ENCODE measurements at places on chromosomes 12 and 14.

GRCh38 chr14:21169573-21169972, 13.7 kb upstream of the OR5AU1 start:
- no peak for DNase-seq

DNA sequence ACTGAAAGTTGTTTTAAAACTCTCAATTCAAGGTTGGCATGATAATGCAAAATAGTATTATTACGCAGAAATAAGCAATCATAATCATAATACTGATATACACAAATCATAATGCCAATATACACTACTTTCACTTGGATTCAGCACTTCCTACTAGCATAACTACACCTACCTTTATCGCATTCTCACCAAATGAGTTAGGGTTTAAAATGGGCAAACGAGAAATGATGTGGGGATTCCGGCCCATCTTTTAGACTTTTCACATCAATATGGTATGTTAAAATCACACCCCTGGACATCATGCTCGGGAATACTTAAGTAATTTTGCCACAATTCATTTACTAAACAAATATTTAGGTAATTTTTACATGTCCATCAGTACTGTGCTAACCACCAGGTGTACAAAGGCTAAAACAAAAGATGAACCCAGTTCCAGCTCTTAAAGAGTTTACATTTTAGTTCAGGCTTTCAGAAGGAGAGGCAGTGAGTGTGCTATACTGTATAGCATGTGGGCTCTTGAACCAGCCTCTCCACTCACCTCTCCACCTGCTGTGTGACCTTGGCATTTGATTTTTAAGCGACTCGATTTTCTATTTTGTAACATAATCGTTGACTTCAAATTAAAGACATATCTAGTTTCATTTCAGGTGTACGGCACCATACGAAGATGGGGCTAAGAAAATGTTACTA, 1.1 kb upstream of the USP15 start:
- DNase-seq = no peak

GRCh38 chr12:6824901-6825381, 3.3 kb upstream of the P3H3 start:
- DNase-seq = no peak

DNA sequence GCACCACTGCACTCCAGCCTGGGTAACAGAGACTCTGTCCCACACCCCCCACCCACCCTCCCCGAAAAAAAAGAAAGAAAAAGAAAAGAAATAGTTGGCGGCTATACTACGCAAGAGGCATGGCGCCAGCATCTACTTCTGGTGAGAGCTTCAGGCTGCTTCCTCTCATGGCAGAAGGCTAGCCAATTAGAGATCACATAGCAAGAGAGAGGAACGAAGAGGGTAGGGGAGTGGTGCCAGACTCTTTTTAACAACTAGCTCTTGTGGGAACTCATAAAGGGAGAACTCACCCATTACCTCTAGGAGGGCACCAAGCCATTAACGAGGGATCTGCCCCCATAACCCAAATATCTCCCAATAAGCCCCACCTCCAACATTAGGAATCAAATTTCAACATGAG, 6.2 kb downstream of the DENND5B start:
- DNase-seq = no peak

DNA sequence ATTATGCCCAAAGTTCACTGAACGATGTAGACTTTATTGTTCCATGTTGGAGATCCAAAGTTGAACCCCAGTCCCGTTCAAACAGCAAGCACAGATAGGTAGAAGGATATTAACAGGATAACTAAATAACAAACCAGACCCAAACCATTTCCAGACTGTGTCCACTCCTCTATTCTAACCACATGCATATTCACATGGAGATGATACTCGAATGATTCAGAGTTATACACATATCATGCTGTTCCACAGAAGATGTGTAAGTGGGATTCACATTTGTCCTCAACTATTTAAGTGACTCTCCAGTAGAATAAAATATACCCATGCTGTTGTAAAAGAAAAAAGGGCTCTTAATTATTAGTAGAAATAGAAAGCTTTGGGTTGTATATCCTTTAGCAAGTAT, 185.9 kb downstream of the ITPR2 start:
- no peak for DNase-seq

DNA sequence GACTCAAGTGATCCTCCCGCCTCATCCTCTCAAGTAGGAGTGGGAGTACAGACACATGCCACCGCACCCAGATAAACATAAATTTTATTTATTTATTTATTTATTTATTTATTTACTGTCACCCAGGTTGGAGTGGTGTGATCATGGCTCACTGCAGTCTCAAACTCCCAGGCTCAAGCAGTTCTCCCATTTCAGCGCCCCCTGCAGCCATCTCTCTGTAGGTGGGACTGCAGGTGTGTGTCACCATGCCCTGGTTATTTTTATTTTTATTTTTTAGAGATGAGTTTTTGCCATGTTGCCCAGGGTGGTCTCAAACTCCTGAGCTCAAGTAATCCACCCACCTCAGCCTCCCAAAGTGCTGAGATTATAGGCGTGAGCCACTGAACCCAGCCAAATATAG, 33.2 kb upstream of the KIF21A start:
- DNase-seq = no peak

GRCh38 chr14:43778570-43778936, 728.5 kb downstream of the FSCB start:
- no peak for DNase-seq

DNA sequence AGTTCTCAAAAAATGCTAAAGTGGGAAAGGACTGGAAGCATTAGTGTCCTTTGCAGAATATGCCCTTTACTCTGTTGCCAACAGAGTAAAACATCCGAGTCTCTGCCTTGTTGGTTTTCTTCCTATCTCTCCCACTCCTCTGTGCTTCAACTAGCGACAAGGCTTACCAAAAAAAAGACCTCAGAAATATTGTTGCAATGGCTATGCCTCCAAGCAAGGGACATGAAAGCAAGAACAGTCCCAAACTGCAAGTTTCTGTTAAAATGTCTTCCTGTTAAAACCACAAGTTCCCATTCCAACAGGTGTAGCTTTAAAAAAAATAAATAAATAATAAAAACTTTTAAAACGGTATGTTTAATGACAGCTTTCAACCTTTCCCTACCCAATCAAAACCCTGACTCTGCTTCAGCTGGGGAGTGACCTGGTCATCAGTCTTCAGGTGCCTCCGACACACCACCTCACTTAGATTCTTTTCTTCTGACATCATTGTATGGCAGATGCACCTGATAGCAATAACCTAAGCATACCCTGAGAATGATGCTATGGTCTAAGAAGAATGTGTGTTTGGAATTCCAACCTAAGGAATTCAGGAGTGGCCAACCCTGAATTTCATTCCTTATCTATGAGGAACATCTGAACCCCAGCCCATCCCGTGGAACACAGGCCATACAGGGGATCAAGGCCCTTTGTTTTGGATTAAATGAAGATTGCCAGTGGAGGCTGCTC, 81.0 kb downstream of the RPS29 start:
- DNase-seq = no peak

DNA sequence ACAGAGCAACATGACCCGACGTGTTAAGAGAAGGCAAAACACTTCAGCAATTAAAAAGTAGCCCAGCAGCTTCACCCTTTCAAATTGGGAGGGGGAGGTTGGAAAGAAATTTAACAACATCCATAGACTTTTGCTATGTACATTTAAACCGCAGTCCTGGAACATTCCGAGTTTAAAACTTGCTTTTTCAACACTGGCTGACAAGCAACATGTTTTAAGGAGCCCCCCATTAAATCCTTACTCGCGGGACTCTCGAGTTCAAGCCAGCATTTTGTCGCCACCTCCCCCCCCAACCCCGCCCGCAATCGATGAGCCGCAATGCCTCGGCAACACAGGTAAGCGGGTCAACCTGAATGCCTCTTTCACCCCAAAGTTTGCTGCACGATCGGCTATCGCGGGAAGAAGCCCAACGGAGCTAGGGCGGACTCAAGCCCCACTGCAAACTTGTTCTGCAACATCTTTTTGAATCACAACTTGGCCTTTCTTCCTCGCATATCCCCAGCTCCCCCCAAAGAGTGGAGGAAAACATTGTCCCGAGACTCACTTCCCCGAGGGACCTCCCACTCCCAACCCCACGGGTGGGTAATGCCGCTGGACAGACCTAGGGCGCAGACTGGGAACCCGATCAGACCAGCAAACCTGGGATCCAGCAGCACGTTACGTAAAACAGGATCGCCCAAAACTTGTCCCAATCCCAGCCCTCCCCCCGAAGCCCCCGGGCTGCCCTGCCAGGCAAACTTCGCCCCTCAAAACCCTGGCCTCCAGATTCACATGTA, 777 bp downstream of the ZFP36L1 start:
- peak; percentile 37 for DNase-seq

DNA sequence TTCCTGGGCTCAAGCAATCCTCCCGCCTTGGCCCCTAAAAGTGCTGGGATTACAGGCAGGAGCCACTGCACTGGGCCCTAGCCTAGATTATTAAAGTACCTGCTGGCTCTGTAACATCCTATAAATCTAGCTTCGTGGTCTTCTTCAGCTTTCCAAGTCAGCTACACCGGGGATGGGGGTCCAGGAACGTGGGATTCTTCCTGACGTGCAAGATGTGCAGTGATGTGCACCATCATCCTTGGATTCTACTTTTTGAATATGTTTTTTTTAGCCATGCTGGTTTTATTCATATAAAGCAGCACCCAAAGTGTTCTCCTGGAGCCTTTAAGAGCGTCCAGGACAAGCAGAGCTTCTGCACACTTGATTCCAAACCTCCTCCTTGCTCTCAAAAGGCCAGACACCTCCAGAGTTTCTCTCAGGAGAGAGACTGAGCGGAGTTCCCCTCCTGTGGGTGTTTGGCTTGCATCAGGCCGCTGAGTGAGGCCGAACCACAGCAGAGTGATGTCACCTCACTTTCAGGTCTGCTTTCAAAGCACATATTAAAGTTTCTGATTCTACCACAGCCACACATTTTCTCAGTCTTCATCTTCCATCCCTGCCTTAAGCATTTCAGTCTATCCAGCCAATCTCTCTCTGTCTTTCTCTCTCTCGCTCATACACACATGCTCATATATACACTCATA, 33.4 kb downstream of the VCPKMT start:
- peak; percentile 76 for DNase-seq

DNA sequence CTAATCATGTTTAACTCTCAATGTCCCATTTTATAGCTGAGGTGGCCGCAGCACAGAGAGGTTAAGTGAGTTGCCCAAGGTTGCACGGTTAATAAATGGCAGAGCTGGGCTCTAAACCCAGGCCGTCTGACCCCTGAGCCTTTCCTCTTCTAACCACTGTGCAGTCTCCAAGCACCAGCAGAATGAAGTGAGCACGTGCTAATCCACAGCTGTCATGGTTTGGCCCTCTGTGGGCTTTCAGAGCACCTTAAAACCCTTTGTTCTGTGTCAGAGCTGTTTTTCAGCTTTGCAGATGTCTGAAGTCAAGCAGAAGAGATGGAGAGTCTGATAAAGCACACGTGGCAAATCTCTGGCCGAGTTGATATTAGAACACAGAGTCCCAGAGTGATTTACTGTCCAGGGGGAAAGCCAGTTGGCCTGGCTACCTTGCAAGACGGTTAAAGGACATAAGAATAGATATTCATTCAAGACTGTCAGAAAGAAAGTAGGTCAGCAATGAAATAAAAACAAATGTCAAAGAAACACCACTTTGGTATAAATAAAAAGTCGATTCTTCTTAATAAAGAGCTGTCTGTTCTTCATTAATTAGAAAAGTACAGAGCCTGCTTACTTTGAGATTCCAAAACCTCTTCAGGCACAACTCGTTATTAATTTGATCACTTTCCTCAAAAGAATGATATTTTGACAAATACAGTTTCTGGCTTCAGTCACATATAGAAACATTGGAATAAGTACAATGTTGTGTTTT, 107.3 kb downstream of the CRADD start:
- DNase-seq = peak; percentile 12

DNA sequence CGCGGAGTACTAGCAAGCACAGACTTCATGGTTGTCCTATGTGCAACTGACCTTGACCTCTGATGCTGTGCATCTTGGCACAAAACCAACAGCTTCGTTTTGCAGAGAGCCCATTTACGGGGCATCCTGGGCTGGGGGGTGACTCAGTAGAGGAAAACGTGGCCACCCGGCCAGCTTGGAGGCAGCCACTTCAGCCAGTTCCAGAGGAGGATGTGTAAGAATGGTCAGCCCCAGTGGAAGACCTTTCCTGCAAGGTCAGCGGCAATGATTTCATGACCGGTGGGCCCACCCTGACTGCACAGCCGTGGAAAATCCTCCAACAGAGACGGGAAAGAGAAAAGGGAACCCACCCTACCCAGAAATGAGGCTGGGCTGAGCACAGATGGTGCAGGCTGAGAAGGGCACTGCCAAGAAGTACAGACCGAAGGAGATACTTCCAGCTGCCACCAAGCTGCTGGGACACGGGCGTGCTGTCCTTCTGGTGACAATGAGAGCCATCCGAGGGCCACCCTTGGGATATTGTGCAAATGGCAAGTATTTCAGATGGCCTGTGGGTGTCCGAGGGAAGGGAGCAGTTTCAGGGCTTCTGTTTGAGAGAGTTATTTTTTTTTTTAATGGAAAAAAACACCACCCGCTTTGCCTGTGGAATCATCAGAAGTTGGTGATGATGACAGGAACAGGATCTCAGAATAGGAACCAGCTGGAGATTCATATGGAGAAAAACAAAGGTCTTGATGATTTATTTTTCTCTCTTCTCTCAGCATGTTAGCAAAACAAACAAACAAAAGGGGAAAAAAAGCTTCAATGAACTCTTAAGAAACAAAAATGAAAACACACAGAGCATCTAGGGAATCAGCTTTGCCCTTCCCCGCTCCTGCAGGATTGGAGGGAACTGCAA, 120.2 kb upstream of the RFLNA start:
- no peak for DNase-seq

DNA sequence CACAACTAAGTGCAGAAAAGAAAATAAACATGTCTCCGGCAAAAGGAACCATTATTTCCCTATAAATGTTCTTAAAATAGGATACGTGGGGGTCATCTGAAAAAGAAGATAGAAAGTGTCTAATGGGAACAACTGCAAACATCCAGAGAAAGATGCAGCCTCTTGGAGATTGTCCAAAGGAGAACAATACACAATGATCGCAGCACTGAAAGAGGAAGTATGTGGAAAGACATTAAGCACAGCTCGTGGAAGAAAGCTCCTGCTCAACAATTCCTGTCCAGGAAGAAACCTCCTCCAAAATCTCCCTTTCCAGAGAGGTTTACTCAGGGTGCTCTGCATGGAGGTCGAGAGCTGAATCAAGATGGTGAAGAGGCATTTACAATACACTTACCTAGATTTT, 2.5 kb upstream of the LALBA start:
- no peak for DNase-seq

DNA sequence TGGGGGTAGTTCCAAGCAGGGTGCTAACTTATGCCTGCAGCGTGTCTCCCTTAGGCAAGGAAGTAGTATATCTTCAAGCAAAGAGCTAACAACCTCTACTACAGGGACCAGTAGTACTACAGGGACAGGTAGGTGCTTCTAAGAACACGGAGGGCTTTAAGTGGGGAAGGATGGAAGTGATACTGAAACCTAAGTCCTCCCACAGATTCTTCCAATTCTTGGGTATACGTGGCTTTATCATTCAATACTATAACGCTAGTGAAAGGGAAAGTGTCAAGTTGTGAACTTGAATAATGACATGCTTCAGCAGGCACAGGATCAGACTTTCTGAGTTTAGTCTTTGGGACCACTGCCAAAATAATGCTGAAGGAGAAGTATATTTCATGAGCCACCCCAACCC, 241.7 kb downstream of the CEP128 start:
- DNase-seq = no peak

- no peak for DNase-seq
These were observed 53.6 kb downstream of the EIF2S3B start for GRCh38 chr12:10559244-10559643.

- no peak for DNase-seq
These were observed 2.4 kb downstream of the HRK start for GRCh38 chr12:116878567-116879508.

- DNase-seq = no peak
These were observed 21.0 kb downstream of the CFAP54 start for GRCh38 chr12:96510306-96510764.

GRCh38 chr12:53756300-53757100, 4.7 kb upstream of the CISTR start:
- no peak for DNase-seq

Measured in activated CD4-positive, alpha-beta T cell treated with anti-CD3 and anti-CD28 coated beads, Interleukin-2, amount 50 U/mL, for 1 hour (primary cell).